Effector memory CD8-positive, alpha-beta T cell (primary cell): ENCODE measurements at places on chromosomes 5 and 9.

GRCh38 chr9:108787690-108788048 lies 68.1 kb downstream of the ACTL7B start:
- DNase-seq = no peak

DNA sequence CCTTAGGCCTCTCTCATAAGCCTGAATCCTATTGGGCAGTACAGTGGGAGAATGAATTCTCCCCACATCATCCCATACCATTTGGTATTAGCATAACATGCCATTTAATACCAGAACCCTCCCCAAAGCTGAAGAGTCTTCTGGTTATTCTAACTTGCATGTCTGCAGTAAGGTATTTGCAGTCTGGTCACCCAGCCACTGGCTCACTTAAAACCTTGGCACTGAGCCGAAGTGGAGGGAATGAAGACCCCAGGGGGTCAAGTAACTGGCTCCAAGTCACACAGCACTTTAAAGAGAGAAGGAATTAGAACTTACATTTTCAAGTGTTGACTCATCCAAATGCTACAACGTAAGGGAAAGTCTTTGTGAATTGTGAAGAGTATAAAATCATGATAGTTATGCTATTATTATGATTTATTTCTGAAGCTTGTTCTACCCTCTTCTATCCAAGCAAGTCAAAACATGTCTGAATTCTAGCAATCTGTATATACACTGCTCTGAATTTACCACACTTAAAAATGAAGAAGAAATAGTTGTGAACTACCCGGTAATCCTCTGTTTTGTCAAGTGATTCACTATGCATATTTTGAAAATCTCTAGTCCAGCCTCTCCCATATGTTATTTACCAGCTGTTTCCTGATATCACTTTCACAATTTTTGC lies 28.5 kb downstream of the GLRA1 start:
- DNase-seq = no peak

DNA sequence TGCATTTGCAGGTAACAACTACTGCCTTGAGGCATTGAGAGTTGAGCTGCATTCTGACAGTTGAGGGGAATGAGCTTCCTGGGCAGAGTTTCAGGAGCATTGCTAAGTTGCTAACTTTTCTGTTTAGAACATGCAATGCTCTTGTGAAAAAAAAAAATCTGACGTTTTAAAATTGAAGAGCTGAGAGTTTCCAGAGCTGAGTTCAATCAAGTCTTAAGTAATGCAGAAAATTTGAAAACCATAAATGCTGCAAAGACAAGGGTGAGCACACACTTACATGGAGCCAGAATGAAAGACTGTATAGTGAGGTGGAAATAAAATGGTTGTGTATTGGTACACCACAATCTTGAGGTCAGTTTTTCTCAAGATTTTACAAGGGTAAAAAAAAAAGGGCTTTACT lies 166.0 kb downstream of the GABRB2 start:
- DNase-seq = no peak

DNA sequence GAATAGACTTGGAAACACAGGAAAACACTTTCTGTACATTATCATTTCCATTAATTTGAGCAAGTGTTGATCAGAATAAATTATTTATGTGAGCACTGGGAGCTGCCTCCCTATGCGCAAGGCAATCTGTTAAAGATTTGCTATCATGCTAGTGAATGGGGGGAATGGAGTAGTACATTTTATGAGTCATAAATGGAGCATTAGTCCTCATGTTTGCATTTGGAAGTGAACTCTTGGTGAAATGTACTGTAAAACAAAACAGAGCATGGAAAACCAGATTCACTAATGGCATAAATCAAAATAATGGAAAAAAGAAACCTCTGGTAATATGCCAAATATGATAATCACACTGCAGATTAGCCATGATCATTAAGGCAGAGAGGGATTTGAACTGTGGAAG lies 40.5 kb upstream of the TMC1 start:
- no peak for DNase-seq

GRCh38 chr5:41281215-41281810 lies 68.0 kb upstream of the C6 start:
- no peak for DNase-seq

- DNase-seq = no peak
These were observed 10.2 kb downstream of the ADRB2 start for GRCh38 chr5:148836272-148837250.

DNA sequence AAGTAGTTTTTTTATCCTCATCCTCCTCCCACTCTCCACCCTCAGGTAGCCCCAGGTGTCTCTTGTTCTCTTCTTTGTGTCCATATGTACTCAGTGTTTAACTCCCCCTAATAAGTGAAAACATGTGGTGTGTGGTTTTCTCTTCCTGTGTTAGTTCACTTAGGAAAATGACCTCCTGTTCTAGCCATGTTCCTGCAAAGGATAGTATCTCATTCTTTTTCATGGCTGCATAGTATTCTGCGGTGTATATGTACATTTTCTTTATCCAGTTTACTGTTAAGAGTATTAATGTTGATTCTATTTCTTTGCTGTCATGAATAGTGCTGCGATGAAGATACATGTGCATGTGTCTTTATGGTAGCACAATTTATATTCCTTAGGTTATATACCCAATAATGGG lies 68.4 kb upstream of the RANBP3L start:
- no peak for DNase-seq

DNA sequence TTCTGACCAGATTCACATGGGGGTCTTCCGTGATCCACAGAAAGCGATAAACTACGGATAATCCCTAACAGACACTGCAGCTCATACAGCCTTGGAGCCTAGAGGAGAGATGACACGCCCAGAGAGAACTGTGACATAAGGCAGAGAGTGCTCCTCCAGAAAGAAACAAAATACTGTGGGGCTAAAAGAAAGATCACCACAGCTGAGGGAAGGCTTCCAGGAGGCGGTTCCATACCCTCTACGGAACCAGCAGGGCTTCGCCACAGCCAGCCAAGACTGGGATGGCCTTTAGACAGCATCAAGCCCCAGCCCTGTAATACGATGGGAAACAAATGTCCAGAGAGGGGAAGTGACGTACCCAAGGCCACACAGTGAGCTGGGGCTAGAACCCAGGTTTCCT lies 19.3 kb downstream of the GPX3 start:
- DNase-seq = no peak
